ENCODE measurements at places on chromosomes 2 and 18.

DNA sequence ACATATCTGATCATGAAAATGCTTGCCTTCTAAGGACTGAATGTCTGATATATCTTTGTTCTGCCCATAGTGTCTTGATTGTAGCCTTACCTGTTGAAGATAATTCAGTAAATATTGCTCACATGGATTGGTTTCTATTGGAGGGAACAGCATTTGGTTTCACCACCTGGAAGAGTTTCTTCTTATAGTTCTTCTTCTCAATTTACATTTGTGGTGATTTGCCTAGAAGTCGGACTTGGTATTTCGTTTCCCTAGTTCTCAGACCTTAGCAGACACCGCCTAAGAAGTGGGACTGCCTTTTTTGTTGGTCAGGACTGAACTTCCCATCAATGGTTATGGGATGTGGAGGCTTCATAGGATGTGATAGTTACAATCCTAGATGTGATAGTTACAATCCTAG, 20.2 kb downstream of the MGAT5 start:
- DNase-seq = no peak

GRCh38 chr2:5482929-5483331, 209.3 kb upstream of the SOX11 start:
- no peak for DNase-seq

DNA sequence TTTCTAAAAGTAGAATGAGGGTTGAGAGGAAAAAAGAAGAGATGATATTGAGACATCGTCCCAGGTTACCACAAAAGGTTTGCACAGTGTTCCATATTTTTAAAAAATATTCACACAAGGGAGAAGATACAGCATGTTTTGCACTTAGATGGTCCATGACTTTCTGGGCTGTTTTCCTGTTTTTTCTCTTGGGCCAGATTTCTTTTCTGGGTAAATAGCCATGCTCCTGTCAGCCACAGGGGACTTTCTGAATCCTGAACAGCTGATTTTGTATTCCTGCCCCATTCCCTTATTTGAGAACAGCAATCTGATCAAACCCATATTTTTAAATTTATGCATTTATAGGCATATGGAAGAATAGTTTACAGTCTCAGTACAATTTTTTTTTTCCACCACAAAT, 185.9 kb upstream of the NRP2 start:
- no peak for DNase-seq

DNA sequence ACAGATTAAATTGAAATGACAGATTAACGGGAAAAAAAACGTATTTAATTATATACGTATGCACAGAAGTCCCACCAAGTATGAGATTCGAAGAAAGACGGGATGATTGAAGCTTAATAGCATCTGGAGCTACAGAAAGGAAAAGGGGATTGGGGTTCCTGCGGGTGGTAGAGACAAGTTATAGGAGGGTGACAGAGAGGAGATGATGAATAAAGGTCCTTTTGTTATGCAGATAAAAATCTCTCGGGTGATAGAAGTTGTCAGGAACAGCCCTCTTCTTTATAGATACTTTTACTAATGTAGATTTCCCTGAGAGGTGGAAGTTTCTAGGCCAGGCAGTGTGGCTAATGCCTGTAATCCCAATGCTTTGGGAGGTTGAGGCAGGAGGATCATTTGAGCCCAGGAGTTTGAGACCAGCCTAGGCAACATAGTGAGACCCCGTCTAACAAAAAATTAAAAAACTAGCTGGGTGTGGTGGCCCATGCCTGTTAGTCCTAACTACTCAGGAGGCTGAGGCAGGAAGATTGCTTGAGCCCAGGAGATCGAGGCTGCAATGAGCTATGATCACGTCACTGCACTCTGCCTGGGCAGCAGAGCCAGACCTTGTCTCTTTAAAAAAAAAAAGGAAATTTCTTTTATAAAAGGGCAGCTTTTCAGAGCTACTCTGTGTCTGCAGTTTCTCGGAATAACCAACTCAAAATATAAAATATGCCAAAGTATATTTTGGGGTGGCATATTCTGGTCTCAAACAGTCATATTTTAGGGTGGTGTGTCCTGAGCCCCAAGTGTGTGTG, 113.0 kb downstream of the STPG4 start:
- no peak for DNase-seq

GRCh38 chr2:64283006-64283570, 138.9 kb upstream of the PELI1 start:
- DNase-seq = no peak

GRCh38 chr2:54298514-54298913, 42.5 kb upstream of the TSPYL6 start:
- no peak for DNase-seq

DNA sequence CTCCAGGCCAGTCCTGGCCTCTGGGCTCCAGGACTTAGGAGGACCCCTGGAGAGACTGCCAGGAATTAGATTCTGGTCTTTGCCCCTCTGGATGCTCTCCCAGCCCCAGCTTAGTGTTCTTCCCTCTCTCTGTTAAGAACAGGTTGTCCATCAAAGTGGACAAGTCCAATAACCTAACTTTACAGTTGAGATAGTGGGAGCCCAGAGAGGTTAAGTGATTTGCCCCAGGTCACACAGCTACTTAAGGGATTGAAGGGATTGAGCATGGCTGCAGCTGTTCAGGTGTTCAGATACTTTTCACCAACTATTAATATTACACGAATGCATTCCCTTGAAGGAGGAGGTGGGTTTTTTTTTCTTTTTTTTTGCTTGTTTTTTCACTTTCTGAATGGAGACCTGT, 57.6 kb downstream of the EDAR start:
- DNase-seq = no peak

DNA sequence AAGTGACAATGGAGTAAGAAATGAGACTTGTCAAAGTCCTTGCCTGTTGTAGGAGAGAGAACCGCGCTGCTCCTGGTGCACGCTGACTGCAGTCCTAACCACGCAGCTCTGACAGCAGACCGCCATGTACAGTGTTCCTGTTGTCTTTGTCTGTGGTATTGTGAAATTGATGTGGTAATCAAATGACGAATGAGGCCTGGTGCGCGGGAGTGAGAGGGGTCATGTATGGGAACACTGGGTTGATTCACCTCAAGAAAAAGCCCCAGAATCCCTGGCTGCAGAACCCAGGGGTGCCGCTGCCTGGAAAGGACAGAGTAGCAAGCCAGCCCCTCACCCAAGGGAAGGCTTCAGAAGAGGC, 64.0 kb downstream of the INPP4A start:
- DNase-seq = no peak

GRCh38 chr2:145197944-145198343, 678.0 kb upstream of the ZEB2 start:
- DNase-seq = no peak

DNA sequence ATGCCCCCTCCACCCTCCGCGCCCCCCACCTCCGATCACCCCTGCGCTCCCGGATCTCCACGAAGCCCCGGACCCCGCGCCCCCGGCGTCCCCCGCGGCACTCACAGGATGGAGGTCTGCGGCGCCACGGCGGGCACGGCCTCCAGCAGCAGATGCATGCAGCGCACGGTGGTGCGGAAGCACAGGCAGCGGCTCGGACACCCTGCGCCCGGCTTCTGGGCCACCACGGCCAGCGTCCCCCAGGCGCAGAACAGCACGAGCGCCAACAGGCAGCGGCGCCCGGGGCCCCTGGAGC, 217 bp downstream of the PXDN start:
- DNase-seq = no peak

GRCh38 chr2:101426822-101427221, 39.5 kb upstream of the CREG2 start:
- no peak for DNase-seq

DNA sequence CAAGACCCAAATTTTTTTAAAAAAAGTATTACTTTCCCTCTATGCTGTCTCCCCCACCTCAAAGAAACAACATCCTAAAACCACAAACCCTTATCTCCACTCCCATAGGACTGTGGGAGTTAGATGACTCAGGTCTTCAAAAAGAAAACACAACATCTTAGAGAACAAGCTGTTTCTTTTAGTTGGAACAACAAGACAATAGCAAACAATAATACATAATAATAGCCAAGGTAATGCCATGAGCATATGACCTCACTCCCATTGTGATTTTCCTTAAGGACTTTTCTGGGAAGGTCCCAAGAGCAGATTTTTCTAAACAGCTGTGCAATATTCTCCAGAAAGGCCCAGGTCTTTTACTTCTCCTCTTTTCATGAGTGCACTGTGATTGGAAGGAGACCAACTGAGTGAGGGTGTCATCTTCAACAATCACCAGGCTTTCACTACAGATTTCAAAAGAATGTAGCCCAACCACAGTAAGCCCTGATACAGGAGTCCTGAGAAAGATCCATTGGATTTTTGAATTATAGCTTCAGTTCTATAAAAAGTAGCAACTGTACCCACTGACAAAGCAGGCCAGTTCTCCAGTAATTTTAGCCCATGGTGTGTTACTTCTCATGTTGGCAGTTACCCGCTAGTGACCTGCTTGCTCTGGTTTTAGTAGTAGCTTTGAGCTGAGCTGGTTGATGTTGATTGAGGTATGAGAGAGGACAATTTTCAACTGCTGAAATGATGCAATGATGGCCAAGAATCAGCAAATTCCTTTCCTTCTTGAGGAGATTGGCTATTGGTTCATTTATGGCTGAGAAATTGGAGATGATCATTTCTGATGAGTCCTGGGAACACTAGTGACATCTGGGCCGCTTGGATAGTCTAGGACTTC, 144.5 kb upstream of the TCF4 start:
- no peak for DNase-seq

DNA sequence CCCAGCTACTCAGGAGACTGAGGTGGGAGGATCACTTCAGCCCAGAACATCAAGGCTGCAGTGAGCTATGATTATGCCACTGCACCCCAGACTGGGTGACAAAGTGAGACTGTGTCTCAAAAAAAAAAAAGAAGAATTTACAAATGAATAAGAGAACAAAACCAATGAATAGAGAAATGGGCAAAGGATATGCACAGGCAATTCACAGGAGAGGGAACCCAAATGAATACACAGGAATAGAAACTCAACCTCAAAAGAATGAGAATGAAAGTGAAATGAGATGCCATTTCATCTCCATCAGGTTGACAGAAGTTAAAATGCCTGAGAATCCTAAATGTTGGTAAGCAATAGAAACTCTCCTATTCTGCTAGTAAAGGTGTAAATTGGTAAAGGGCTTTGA, 40.2 kb downstream of the CFAP221 start:
- DNase-seq = no peak

GRCh38 chr2:215882689-215883088, 130.7 kb downstream of the MREG start:
- no peak for DNase-seq
